ENCODE measurements at places on chromosomes 6 and 20.

DNA sequence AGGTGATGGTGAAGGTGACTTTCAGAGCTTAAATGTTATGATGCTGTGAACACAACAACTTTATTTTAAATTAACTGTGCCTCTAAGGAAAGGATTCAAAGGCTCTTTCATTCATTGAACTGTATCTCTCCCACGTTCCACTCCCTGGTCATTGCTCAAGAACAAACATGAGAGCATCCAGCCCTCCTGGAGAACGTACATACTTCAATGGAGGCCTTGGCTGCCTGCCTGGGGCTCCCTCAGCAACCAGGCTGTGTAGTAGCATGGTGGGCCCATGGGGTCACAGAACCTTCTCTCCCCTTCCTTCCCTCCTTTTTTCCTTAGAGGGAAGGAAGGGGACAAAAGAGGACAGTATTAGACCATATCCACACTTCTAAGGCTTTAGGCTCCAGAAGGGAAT is 234.3 kb downstream of the CDC5L start:
- DNase-seq, result no peak

DNA sequence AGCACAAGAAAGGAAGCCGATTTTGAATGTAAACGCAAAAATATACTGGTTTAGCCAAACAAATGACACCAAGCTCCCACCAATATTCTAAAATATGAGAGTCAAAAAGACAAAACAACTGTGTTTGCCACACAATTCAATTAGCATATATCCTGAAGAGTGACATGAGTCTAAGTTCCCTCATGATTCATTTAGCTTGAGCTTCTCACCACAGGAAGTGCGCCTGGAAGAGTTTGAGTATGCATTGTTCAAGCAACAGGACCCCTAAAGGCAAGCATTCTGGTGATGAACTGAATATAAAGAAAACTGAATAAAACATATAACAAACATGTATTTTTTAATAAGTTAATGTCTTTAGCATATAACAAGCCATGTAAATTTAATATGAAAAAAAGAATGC is 115.2 kb upstream of the RUNX2 start:
- DNase-seq, result no peak

DNA sequence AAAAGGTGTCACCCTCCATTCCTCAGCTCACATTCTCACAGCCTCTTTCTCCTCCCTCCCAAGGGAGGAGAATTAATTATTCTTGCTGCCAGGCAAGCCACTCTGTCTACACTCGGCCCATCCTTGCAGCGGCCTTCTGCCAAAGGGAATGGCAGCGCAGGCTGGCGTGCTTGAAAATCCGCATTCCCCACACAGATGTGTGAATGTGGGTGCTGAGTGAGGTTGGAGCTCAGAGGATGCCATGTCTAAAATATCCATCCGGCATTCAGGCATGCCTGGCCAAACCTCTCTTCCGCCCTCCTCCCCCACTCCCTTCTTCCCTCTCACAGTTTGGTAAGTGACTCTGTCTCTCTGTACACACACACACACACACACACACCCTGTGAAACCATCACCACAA is 27.7 kb downstream of the PNPLA1 start:
- no peak for DNase-seq

- no peak for DNase-seq
These were observed 126.2 kb downstream of the FOXO3 start for GRCh38 chr6:108686896-108687295.

DNA sequence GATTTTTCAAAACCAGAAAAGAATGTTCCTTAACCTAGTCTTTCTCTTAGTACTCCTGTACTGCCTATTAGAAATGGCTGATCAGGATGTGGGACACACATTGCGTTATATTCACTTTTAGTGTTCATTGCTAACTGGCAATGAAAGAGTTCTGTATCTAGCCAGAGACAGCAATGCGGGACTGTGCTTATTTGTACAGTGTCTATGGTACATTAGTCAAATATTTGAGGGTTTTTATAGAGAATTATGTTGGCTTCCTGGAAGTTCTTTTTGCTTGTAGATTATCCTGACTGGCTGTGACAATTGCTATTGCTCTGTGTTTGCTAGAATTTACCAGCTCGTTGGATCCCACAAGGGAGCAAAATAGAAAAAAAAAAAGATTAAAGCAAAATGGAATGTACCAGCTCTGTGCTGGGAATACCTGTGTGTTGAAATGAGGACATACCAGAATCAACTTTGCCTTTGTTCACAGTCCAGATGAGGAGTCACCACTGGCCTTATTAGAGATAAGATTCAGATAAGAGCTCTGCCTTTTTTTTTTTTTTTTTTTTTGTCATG is 22.4 kb upstream of the IFNGR1 start:
- DNase-seq, result no peak

DNA sequence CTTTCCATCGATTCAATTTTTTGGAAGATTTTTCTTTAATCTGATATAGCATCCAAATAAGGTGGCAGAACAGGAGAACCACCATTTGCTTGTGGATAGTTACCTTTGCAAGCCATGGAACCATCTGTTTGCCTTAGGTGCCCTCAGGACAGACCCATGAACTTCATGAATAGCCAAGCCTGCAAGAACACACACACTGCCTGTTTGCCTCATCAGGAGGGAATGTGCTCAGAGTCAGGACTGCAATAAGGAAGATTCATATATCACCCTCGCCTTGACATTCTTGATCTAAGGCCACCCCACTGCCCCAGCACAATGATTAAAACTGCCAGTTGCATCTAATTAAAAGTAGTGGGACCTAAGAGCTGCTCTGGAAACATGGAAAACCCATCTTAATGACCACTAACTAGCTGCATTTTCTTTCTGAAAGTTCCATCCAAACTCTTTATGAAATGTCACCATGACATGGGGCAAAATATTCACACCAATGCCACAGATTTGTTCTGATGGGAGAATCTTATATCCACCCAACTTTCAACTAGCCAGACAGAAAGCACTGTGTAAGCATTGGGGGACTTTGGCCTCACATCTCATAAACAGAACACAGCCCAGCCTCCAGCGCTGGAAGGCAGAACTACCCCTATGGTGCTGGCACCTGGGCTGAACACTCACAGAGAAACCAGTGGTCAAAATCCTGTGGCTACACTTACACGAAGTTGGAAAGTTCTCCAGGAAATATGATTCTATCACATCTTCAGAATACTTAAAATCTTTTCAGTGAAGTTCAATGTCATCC is 48.3 kb downstream of the TBXT start:
- no peak for DNase-seq

- no peak for DNase-seq
These were observed 249.4 kb downstream of the PTPRK start for GRCh38 chr6:128271011-128271410.

GRCh38 chr6:46042355-46042999 is 26.8 kb upstream of the CLIC5 start:
- DNase-seq, result no peak

- no peak for DNase-seq
These were observed 89.9 kb downstream of the GPR6 start for GRCh38 chr6:110067837-110068591.

- DNase-seq, result no peak
These were observed 3.3 kb downstream of the TM9SF4 start for GRCh38 chr20:32112841-32113240.

GRCh38 chr6:28980137-28980851 is 24.8 kb downstream of the ZNF311 start:
- no peak for DNase-seq

DNA sequence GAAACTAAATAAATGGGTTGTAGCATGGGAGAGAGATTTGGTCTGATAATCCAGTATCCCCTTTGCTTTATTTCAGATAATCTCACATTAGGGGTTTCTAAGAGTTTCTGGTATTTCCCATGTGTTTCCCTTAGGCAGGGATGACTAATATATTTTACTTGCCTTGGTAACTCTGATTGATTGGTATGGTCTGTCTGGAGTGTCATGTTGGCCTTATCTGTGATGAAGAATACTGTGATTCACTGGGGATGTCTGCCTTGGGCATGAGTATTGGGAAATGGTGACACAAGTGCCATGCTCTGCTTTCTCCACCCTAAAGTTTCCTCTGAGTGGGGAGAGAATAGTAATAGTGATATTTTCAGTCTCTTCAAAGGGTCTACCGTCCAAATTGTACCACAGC is 10.1 kb downstream of the SLC22A2 start:
- no peak for DNase-seq

DNA sequence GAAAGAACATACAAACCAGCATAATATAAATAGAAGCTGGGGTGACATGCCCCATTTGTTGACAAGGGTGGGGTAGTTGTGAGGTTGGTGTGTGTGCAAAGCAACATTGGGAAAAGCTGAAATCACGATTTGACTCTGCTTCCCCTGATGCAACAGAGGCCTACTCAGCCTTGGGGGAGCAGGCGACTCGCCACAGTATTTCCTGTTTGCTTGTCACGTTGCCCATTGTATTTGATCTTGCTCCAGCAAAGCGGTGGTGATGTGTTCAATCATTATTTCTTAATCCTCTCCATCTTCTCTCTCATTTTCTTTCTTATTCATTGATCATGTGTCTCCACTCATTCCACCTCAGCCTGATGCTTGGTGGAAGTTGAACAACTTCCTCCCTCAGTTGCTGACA is 165.8 kb upstream of the CITED2 start:
- no peak for DNase-seq

DNA sequence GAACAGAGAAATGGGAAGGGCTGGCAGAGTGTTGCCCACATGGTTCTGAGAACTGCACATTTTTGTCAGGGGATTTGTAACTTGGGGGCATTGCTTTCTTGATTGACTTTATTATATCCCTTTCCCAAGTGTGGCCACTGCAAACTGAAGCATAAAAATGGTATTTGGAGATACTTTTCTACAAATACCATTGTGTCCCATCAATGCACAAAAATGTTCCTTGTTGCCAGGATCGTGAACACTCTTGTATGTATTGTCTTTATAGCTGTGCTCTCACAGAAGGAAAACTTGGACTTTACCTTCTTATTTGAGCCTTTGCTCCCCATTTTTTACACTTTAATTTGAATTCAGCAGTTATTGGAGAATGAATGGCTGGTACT is 57.1 kb upstream of the C20orf144 start:
- no peak for DNase-seq

DNA sequence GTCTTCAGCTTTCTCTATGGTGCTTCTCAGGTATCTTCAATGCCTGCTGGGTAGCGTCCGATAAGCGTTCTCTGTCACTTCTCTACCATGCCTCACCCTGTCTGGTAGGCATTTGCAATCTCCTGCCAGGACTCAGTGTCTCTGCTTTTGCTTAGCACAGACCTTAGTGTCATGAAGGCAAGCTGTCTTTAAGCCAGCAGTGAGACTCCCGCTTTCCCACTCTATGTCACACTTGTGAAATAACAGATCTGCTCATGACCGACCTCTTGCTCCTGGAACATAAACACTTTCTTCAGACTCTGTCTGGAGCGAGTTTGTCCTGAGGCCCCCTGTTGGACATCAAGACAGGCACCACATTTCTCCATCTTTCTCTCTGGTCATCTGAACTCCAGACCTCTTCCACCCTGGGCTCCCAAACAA is 17.0 kb downstream of the ADGRB3 start:
- no peak for DNase-seq

- no peak for DNase-seq
These were observed 192.0 kb upstream of the IMPG1 start for GRCh38 chr6:76264468-76264867.

GRCh38 chr6:26380256-26380655 is 2.7 kb upstream of the BTN2A2 start:
- DNase-seq, result no peak

- DNase-seq, result no peak
These were observed 260.5 kb downstream of the NRN1 start for GRCh38 chr6:5746053-5746758.

DNA sequence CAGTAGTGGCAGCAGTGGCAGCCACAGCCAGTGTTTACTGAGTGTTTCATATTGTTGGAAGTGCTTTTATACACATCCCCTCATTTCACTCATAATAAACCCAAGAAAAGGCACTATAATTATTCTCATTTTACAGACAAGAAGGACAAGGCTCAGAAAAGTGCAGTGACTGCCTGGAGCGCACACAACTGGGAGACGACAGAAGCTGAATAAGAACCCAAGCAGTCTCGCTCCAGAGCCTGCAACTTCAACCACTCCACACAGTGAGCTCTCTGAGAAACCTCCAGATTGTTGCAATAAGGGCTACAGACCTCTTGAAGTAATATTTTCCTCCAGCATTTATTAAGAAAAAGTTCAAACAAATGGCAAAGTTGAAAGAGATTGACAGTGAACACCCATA is 76.9 kb downstream of the PLCG1 start:
- DNase-seq, result no peak

DNA sequence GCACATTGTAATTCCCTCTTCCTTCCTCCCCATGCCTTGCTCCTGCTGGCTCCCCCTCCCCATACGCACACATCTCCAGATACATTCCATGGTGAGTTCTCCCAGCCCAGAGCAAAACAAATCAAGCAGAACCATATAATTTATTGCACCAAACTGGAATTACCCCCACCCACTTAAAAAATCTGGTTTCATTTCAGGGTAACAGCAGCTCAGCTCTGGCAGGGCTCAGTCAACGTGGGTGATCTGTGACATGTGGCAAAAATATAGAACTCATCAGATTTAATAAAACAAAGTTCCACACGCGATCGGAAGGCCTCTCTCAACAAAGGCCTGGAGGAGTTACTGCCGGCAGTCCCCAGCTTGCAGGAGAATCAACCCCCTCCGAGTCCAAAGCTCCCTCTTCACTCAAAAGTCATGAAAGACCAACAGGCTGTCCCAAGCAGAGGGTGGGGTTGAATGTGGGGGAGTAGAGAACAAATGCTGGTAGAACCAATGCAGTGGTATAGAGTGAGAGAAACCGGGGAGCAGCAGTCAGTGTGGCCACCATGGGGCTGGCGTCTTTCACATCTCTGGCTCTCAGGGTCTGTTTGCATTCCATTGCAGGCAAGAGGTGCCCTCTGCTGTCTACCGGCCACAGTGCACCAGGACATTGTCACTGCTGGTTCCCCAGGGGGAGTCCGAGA is 323.3 kb upstream of the NT5E start:
- DNase-seq, result no peak

GRCh38 chr20:36471885-36472636 is 69.3 kb upstream of the MYL9 start:
- DNase-seq, result no peak

- DNase-seq, result no peak
These were observed 20.4 kb downstream of the ZC3H12D start for GRCh38 chr6:149464411-149464810.

GRCh38 chr20:63255931-63256704 is 1.9 kb upstream of the NKAIN4 start:
- DNase-seq, result no peak

GRCh38 chr6:129795261-129795660 is 65.9 kb downstream of the TMEM244 start:
- DNase-seq, result no peak

GRCh38 chr6:72861935-72862432 is 240.1 kb downstream of the KCNQ5 start:
- DNase-seq, result no peak
